ENCODE measurements at places on chromosomes 3 and 15. TPM values are rescaled to one million over a fixed set of nuclear protein-coding genes. Genes with fewer than 3 reads are reported as not detected.

DNA sequence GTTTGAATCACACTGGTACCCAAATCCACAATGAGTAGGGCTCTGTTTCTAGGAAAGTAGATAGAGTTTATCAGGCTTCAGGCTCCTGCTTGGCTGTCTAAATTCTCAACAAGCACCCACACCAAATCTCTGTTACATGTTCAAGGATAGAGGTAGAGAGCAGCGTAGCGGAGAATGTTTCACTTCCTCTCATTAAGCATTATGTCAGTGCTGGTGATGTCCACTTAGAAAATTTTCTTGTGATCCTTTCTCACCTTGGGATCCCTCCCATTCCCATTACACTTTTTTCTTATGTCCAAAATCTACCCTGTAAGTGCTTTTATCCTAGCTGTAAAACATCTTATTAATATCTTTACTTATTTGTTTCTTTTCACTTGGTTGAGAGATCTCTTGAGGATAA, 34.7 kb upstream of the GCSAM start:
- DNase-seq: no peak

ANO10 gene
- total RNA-seq: 8.4 TPM

GRCh38 chr3:150691414-150692040, 12.2 kb downstream of the ERICH6 start:
- DNase-seq: no peak

DNA sequence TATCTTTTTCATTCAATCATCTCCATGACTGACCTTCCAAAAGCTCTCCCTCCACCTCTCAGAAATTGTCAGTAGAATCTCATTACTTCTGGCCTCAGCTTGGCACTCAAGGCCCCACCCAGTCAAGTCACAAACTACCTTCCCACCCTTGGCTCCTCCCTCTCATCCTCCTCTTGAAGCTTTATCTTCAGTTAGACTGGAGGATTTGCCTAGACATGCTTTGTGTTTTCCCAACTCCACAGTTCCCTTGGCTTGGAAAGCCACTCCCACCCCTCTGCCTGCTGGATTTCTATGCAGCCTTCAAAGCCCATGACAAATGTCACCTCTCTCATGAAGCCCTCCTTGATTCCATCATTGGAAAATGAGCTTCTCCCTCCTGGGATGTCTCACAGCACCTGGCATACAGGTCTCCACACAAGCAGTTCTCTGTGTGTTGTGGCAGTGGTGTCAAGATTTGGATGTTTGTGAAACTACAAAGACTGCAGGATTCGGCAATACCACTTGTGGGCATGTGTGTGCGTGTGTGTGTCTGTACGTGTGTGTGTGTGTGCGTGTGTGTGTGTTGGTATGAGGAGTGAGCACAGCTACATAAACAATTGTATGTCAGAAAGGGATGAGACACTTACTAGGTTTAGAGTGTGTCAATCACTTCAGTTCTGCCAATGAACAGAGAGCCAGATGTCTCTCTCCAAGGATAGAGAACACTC, 45.3 kb upstream of the VPS8 start:
- no peak for DNase-seq

GRCh38 chr3:73056014-73056844, 5.2 kb upstream of the EBLN2 start:
- no peak for DNase-seq

- DNase-seq: no peak
Measured at GRCh38 chr3:131082871-131083863, 56.5 kb downstream of the NEK11 start.

SPINT1 gene
- 13.1 TPM for total RNA-seq

DNA sequence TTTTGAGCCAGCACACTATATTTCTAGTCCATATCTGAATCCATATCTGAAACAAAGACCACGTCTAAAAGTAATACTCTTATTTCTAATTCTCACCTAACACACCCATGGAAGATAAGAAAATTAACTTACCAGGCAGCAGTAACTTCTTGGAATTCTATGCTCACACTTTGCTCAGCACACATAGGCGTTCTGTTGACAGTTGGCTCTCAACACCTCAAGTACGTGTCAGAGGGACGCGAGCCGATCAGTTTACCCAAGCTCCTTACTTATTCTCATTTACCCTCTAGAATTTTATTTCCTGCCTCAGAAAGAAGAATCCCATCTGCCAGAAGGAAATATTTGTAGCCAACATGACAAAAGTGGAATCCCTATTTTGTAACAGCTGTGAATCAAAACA, 911.9 kb downstream of the FHIT start:
- no peak for DNase-seq

- DNase-seq: no peak
Measured at GRCh38 chr15:101105059-101105891, 146.6 kb downstream of the CHSY1 start.

DNA sequence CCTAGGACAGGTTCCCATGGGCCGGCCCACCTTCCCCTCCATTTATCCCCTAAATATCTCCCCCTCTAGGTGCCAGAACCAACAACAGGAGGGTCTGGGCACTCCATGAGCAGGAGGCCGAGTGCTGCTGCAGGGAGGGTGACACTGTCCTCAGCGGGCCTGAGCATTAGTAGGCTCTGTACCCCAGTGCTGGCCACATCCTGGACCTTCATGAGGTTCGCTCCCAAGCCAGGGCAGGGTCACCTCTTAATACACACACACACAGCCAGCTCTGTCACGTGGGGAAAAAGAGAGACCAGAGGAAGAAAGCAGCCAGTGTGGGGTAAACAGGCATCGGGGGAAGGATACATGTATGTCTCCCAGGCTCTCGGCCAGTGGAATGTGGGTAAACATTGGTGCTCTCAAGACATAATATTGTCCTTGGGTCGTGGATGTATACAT, 27.9 kb upstream of the SEMA3F start:
- no peak for DNase-seq

- DNase-seq: no peak
Measured at GRCh38 chr3:24943961-24944360, 449.3 kb upstream of the THRB start.

DNA sequence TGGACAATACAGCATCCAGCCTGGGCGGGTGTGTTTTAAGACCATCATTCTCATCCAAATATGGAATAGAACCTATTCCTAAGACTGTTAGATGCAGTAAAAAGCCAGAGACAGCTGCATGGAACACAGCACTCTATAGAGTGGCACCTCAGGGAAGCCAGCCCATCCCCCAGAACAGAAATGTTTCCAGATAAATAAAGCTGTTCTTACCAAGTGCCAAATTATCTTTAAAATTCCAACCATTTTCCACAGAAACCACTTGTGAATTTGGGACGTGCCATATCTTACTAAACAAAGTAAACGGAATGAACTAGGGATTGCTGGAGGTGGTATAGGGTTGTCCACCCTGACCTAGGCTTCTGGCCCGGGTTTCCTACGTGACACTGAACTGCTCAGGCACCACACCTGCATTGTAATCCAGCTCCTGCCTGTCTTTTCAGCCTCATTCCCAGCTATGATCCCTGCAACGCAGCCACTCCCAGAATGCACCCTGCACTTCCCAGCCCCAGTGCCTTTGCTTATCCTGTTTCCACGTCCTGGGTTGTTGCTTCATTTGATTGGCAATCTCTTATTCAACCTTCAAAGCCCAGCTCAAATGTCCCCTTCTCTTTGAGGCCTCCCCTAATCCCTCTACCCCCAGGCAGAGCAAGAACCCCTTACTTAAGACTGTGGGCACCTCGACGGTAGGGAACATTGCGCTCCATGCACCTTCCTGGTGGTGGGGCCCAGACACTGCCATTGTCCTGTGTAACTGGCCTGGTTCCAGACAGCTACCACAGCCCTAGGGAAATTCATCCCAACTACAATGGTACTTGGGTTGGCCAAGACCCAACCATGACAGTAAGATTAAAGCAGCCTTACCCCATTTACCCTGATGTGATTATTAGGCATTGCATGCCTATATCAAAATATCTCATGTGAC, 100.2 kb downstream of the IQSEC1 start:
- no peak for DNase-seq

GRCh38 chr3:23743141-23743784, 62.5 kb upstream of the UBE2E1 start:
- DNase-seq: no peak

Data from activated CD4-positive, alpha-beta memory T cell treated with anti-CD3 and anti-CD28 coated beads for 36 hours (primary cell).